SK-N-SH (cell line): ENCODE measurements at places on chromosomes 7 and 10.

GRCh38 chr7:114548081-114548980, 133.7 kb downstream of the FOXP2 start:
- DNase-seq: no peak

- no peak for DNase-seq
Observed at GRCh38 chr7:41374150-41374848, 328.6 kb downstream of the INHBA start.

- no peak for DNase-seq
Observed at GRCh38 chr10:86117051-86117450, 249.5 kb downstream of the GRID1 start.

- no peak for DNase-seq
Observed at GRCh38 chr10:82242778-82243177, 367.8 kb downstream of the NRG3 start.
